ENCODE measurements at places on chromosomes 6 and 20. TPM values are rescaled to one million over a fixed set of nuclear protein-coding genes. Genes with fewer than 3 reads are reported as not detected.

Gene AFG1L
- total RNA-seq, result 7.6 TPM

DNA sequence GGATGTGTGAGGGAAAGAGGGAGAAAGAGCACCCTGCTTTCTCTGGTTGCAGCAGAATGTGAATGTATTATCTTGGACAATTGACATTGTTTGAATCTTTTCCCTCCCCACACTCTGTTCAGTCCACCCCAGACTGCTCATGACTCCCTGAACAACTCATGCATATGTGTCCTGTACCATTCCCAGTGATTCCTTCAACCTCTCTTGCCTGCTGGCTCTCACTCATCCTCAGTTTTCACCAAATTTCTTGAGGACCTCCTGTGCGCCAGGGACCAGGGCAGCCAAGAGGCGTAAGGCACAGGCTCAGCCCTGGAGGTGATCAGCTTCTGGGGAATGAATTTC lies 5.4 kb downstream of the NOX3 start:
- ATAC-seq, result no peak

- ATAC-seq, result no peak
Observed at GRCh38 chr20:58853976-58854637, 1.6 kb downstream of the GNAS start.

GRCh38 chr6:89272596-89272995 lies 42.5 kb downstream of the GABRR2 start:
- no peak for ATAC-seq

DNA sequence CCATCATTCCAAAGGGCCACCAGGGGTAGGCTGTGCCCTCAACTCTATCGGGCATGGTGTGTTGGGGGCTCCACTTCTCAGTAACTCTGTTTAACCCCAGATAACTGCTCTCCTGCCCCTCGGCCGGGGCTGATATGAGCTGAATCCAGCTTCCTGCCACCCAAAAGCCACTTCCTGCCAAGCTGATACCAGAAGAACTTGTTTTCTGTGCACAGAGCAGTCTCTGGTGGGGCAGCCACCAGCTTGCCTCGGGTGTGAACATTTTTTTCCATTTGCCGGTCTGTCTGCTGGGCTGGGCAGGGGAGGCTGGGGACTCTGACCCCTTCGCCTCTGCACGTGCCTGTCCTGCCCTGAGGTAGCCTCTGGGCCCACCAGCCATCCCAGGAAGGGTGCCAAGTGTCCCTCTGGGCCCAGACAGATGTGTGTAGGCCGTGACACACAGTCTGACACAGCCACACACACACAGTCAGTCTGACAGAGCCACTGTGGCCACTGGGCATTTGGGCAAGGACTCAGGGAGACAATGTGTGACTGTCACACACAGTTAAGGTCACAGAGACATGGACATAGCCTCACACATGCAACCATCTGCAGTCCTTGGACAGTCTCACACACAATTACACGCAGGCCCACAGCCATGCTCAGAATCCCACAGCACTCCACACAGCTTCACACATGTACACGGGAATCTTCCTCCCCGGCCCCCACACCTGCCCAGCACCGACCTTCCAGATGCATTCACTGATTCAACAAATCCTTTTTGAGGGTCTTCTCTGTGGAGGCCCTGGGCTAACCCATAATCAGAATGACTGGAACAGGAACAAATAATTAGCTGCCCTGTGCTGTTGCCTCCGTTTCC lies 45.1 kb downstream of the NOL4L start:
- no peak for ATAC-seq

DNA sequence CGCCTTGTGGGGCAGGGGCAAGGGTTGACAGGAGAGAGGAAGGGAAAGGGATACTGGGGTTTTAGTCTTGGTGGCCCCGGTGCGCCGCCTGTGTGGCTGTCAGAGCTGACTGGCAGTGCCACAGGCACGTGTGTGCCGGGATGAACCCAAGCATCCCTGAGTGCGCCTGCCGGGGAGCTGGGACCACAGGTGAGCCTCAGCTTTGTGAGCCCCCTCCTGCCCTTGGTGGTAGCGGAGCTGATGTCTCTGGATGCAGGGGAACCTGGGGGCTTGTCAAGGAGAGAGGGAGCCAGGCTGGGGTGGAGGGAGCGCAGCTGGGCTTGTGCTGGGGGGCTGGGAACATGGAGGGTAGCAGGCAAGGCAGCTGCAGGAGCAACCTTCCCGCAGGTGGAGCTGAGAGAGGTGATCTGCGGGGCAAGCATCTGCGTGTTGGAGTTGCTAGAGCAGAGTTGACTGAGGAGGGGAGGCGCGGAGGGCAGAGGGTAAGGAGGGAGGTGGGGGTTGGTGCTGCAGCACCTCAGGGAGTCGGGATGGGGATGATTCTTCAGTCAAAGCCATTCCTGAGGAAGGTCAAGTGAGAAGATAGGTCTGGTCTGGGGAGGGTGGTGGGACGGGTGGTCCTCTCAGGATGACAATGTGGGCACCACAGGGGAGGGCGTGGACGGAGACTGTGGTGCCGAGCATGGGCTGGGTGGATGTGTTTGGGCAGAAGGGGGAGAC lies 28.1 kb downstream of the PYGB start:
- ATAC-seq, result no peak

DNA sequence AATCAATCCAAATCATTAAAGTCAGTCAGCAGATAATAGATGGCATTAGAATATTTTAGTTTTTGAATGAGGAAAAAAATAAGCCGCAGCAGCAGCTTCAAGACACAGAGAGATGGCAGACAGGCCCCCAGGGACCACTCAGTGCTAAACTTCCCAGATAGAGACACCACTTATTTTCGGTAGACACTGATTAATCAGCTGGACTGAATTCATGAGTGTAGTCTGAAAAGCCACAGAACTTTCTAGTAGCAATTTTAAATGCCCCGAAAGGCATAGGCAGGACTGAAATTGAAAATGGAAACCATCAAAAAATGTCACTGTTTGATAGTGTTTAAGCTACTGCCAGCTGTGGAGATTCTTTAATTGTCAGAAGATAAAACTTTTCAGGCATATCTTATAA lies 3.1 kb upstream of the CLDN20 start:
- no peak for ATAC-seq

DNA sequence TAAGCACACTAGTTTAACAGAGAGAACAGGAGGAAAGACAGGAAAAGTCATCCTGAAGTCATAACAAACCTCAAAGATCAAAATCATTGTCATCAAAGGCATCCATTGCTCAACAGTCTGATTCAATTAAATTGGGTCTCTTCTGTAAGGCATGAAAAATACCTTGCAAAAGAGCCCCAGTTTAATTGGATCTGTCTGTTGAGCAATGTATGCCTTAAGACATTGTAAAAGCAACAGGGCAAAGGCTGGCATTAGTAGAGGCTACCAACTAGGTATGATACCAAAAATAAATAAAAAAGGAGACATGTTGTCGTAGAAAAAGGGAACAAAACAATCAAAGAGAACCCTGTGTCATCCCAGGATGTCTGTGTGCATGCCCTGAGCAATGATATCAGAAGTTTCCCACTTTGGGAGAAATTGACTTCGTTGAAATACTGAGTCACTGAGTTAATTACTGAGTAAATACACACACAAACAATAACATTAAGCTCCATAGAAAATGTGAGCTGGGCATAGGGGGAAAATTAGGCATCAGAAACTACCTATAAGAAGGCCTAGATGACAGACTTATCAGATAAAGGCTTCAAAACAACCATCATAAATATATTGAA lies 1013.8 kb upstream of the CITED2 start:
- no peak for ATAC-seq

DNA sequence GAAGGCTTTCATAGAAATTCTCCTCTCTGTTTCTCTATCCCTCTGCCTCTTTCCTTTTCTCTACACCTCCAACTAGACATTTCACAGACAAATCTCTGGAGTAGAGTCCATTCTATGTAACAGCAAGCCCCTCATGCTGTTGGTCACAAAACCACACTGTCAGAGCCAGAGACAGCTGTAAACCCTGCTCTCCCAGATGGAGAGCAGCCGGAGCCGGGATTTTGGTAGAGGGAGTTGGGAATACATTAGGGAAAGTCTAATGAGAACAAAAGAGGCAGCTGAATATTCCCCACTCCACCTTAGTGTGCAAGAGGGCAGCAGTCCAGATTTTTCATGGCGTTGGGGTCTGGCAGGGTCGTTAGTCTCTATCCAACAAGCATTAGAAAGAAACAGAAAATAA lies 68.3 kb upstream of the EDN1 start:
- ATAC-seq, result no peak

GRCh38 chr20:11978496-11978895 lies 60.8 kb downstream of the BTBD3 start:
- ATAC-seq, result no peak

DNA sequence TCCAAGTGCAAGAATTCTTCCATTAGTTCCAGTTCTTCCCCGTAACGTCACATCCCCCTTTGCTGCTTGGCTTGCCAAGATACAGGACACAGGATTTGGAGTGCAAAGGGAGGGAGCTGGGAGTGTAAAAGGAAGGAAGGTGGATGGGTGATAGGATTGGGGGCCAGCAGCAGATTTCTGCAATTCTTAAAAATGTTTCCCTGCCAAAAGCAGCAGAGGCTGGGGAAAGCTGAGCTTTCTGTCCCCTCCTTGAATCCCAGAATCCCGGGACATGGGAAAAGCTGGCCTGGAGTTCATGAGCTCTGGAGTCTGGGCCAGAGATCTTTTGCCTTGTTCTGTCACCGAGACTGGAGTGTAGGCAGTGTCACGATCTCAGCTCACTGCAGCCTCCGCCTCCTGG lies 60.0 kb upstream of the EPB41L1 start:
- ATAC-seq, result no peak

Measured in gastroesophageal sphincter (tissue), 4 donors.